ENCODE measurements at places on chromosomes 5 and 9.

- peak; percentile 7 for DNase-seq
Measured at GRCh38 chr5:15440434-15440833, 59.5 kb upstream of the FBXL7 start.

GRCh38 chr9:129077236-129077635, 3.7 kb upstream of the DOLPP1 start:
- DNase-seq = no peak

- DNase-seq = no peak
Measured at GRCh38 chr5:56467176-56467717, 234.1 kb upstream of the ANKRD55 start.

DNA sequence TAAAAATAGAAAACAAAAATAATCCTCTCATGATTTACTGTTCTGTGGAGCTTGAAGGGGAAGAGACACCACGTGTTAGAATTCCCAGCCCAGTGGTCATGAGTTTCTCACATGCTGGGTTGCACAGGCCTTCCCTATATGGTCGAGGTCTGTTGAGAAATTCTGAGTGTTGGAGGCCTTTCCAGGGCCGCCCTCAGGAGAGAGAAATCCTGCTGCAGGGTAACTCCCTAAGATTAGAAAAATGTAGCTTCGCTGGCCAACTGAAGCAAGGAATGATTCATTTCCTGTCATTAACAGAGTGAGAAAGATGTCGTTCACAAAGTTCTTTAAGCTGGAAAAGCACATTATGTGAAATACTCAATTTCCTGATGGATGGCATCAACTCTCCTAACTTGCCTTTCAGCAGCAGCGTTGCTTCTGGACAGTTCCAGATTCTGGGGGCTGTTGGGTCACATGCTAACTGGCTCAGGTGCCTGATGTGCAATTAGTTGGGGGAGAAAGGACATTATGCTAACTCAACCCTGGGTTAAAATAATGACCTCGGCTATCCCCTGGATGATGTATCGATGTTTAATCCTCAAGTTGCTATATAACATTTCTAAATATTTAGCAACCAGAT, 104.8 kb upstream of the CD180 start:
- DNase-seq = peak; percentile 96

DNA sequence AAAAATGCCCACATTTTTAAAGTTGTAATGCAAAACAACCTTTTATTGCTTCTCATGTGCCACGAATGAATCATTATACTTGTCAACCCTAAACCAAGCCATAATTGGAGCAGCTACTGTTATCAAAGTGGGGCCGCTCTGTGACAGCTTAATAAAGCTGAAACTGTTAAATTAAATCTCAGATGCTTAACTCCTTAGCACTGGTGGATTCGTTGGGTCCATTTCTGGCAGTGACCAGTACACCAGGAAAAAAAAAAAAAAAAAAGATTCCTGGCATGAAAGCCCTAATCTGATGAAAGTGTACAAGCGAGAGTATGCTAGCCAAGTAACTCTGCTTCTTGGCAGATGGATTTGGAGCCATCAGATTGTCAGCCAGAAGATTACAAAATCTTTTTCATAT, 164.8 kb downstream of the ZSWIM6 start:
- DNase-seq = no peak

- DNase-seq = no peak
Measured at GRCh38 chr9:125739436-125739835, 7.7 kb upstream of the PBX3 start.

All from fibroblast of skin of right quadriceps (primary cell).